ENCODE measurements at places on chromosomes 2 and 18.

DNA sequence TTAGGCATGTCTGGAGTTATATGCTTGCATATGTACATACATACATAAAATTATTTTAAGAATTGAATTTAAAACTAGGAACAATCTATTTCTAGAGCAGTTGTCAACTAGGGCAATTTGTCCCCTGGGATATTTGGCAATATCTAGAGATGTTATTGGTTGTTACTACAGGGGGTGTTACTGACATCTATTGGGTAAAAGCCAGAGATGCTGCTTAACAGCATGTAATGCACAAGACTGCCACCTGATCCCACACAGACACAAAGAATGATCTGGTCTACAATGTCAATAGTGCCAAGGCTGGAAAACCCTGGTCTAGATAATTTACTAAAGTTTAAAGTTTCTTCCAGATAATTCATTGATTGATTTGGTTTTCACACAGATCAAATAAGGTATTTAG is 185.3 kb downstream of the NYAP2 start:
- no peak for DNase-seq

DNA sequence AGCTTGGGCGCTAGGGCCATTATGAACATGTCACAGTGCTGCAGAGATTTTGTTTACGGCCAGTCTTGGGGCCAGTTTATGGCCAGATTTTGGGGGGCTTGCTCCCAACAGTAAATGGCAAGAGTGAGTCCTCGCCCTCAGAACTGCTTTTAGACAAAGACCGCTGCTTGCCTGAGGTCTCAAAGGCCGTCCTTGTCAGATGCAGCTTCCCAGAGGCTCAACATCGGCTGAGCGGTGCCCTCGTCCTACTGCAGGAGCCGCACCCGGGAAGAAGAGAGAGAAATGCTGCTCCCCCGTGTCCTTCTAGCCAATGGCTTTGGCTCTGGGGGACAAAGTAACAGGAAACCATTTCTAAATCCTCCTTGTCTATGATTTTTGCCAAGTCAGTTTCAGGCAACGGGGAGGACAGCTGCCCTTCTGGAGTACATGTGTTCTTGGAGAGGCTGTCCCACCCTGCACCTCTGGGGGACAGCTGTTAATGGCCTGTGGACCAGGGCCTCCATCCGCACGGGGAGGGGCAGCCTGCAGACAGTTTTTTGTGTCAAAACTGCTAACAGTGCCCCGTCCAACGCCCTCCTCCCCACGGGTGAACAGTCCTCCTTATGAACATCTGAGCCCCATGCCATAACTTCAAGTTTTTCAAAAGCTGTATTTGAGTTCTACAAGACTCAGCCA is 66.1 kb downstream of the C18orf63 start:
- no peak for DNase-seq

GRCh38 chr18:48560491-48560890 is 21.7 kb downstream of the CTIF start:
- DNase-seq, result no peak

GRCh38 chr2:177404243-177404642 is 11.7 kb downstream of the AGPS start:
- DNase-seq, result no peak

GRCh38 chr2:101124643-101125366 is 26.4 kb downstream of the TBC1D8 start:
- no peak for DNase-seq

DNA sequence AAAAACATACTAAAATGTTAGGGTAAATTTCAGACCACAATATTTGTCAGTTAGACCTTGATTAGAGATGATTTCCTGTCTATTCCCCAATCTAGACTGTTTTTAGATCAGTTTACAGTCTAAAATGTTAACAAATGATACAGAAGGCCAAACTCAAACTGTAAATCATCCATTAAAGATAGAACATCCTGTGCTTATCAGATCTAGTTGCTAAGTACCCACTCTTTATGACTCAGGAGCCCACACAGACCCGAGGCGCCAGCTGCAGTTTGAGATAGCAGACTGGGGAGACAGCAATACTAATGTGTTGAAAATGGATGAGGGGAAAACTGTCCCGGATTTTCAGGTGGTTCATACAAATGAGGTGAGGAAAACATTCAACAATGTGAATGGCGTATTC is 113.3 kb downstream of the SCG2 start:
- no peak for DNase-seq
